ENCODE measurements at places on chromosomes 16 and 17. TPM values are rescaled to one million over a fixed set of nuclear protein-coding genes. Genes with fewer than 3 reads are reported as not detected.

TAOK2 gene
- 53.8 TPM for total RNA-seq

DNA sequence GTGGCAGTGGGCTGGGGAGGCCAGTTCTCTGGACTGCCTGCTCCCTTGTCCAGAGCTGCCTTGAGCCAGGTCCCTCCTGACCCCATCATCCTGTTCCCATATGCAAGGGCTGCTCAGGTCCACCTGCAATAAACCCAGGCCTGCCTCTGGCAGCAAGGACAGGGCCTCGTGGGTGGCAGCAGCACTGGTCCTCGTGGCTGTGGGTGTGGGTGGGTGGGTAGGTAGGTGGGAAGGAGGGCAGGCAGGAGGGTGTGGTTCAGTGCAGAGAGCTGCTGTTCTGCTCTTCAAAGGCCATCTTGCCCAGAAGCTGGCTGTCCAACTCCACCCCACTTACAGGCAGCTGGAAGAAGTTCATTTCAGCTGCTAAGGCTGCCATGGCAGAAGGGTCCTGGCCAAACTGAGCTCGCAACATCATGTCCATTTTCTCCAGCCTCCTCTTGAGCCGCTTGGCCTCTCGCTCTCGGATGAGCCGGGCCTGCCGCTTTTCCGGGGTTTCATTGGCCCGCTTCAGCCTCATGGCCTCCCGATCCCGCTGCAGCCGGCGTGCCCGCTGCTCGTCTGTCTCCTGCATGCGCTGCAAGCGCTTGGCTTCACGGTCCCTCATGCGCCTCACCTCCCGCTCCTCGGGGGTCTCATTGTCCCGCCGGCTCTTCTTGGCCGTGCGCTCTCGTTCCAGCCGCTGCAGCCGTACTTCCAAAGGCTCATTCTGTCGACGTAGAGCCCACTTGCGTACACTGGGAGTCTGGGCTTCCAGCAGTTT is 14.2 kb downstream of the ATXN1L start:
- H3K27ac ChIP-seq: no peak overlapping the region
- peaks cover 31% of the 10 kb centered on the region for H3K36me3 ChIP-seq
- H3K27me3 ChIP-seq: no peaks in the 10 kb centered on the region
- H3K4me3 ChIP-seq: no peak overlapping the region
- H3K4me1 ChIP-seq: peaks cover 22% of the 10 kb centered on the region

GRCh38 chr17:76570457-76570856 is 15.2 kb downstream of the ST6GALNAC2 start:
- H3K27me3 ChIP-seq: no peaks in the 10 kb centered on the region
- H3K4me3 ChIP-seq: no peak overlapping the region
- peaks cover 8% of the 10 kb centered on the region for H3K36me3 ChIP-seq
- H3K4me1 ChIP-seq: no peaks in the 10 kb centered on the region
- no peak for DNase-seq
- H3K27ac ChIP-seq: no peak overlapping the region

PRAC1 gene
- total RNA-seq: not detected

DNA sequence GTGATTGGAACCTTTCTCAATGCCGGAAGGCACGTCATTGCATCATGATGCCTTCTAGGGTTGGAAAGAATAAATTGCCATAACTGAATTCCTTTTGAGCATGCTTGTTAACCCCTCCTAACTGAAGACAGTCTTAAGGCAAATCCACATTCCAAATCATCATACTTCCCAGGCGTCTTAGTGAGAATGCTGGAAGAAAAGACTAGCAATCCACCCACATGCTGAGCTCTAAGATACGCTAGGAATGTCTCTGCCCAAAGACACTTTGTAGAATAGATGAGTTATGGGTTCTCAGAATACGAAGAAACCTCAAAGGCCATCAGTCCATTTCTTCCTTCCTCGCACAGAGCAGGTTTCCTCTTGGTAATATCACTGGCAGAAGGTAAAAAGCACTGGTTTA is 486.5 kb downstream of the HS3ST4 start:
- no peaks in the 10 kb centered on the region for H3K4me1 ChIP-seq
- no peaks in the 10 kb centered on the region for H3K36me3 ChIP-seq
- H3K27ac ChIP-seq: no peak overlapping the region
- no peaks in the 10 kb centered on the region for H3K27me3 ChIP-seq

SYCE1L gene
- 16.0 TPM for total RNA-seq
